AG09309 (cell line): ENCODE measurements at places on chromosomes 4 and X.
A peak's percentile ranks its signal among the peaks of the same experiment; 100 is the strongest.

GRCh38 chrX:53288189-53288588, 6.8 kb upstream of the IQSEC2 start:
- no peak for DNase-seq

GRCh38 chrX:45794995-45795337, 594.3 kb upstream of the DIPK2B start:
- DNase-seq: no peak

DNA sequence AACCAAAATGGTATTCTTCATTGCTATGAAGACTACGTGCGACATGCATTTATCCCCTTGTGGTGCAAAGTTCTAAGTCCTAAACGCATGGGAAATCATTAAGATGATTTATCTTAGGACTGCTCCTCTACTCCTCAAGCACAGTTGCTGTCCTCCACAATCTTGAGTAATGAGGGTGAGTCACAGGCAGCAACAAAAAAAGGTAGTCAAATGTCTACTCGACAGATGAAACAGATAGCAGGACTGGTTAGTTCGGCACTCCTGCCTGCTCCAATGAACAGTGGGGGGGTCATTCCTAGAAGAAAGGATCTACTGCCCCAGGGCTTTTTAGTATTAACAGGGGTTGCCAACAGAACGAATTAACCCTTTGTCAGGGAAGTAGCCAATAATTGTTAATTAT, 233.7 kb upstream of the FGF13 start:
- peak; percentile 7 for DNase-seq

GRCh38 chrX:38941675-38942074, 140.4 kb downstream of the MID1IP1 start:
- DNase-seq: no peak

DNA sequence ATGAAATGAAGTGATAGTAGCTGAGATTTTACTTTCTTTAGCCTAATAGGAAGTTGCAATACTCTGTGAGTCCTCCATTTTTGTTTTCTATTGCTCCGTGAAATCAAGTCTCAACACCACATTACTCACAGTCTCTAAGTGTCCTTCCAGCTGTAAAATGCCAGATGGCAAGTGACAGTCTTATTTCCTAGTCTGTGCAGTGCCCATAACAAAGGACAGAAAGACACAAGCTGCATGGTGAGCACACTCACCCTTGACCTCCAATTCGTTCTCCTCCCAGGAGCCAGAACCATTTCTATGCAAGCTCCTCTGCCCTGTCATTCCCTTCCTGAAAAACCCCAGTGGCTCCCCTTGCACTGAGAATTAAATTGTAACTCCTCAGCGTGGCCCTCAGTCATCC, 101.6 kb downstream of the PARM1 start:
- DNase-seq: no peak

DNA sequence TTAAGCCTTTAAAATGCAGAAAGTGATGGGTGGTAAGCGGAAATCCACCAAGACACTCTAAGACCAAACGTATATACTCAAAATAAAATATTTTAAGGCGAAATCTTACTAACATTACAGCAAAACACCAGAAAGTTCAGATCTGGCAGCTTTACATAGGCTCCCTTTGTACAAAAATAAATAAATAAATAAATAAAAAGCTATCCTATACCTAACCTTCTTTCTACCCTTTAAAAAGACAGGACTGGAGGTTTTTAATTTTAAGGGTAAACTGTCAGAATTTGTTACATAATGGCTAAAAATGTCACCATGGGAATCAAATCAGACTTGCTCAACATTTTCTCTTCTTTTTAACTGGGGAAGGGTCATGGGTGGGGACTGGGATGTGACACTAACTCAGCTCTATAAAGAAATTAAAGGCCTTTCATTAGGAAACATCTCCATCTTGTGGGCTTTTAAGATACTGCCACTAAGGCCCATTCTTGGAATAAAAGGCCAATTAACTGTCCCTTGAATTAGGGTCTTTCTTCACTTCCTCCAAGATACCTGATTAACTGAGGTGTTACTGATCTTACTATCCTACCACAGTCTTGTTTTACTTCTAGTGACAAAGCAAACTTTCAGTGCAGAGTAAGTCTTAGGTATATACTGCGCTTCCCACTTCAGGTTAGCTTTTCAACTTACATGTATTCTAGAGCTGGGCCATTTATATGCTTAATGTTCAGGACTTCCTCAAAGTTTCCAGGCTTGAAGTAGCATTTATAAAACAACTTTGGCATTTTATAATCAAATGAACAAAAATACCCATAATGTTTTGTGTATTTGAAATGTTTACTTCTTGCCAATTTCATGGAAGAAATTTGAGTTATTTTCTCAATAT, 13.3 kb downstream of the HNRNPD start:
- no peak for DNase-seq

GRCh38 chr4:167622481-167623240, 388.4 kb upstream of the SPOCK3 start:
- no peak for DNase-seq

DNA sequence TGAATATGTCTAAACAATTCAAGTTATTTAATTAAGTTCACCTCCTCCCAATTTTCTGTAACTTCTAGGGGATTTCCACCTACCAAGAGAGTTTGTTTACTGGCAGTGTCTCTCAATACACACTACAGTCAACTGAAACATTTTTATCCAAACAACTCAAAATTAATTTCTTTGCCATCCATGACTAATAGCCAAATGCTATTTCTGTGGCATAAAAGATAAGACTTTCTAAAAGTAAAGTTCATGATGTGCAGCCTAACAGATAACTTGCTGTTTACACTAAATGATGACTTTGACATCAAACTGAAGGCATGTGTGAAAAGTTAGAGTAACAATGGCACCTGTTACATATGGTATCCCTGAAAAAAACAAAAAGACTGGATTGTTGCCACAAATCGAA, 7.3 kb downstream of the TAB3 start:
- DNase-seq: no peak

DNA sequence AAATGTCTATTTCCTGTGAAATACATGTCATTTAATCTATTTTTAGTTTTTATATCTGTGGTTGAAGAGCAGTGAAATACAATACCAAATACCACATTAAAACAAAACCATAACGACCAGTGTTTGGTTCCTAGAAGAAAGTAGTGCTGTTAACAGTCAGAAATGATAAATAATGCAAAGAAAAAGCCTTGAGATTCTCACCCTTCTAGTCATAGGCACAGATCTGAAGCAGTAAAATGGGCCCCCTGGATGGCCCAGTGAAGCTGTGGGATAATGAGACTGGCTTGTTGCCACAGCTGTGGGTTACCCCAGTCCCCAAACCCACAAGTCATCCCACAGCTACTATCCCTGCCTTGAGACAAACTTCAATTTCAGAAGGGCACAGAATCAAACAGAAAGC, 137.3 kb upstream of the RPL34 start:
- DNase-seq: no peak

GRCh38 chrX:40385256-40385655, 195.5 kb upstream of the ATP6AP2 start:
- no peak for DNase-seq
